Fibroblast of the aortic adventitia (primary cell): ENCODE measurements at places on chromosomes 6 and 20.

- no peak for DNase-seq
Observed at GRCh38 chr20:56362833-56363413, 4.1 kb downstream of the FAM210B start.

DNA sequence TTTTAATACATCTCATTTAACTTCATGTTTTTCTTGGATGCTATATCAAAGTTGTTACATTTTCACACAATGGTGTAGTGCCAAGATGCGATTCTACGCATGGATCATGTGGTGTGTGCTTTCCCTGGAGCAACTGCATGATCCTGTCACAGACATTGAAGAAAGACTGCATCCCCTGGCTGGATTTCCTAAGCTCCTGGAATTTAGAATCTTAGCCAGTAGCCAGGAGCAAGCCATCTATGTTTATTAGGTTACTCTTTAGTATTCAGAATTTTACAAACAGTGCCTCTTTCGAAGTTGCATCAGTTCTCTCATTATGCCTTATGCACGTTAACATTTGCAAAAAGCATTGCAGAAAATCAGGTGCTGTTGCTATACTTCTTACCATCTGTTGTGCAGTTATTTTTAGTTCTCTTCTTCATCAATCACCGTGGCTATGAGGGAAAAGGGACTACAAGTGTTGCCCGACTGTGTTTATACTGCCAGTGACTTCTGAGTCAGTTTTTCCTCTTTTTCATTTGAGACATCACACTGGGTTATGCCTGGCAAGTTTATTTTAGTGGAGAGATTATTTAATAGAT, 584.2 kb downstream of the BCKDHB start:
- peak; percentile 75 for DNase-seq

GRCh38 chr6:143803769-143804568, 39.2 kb upstream of the LTV1 start:
- DNase-seq, result no peak

GRCh38 chr20:58331961-58332551, 22.5 kb downstream of the RAB22A start:
- DNase-seq, result no peak

DNA sequence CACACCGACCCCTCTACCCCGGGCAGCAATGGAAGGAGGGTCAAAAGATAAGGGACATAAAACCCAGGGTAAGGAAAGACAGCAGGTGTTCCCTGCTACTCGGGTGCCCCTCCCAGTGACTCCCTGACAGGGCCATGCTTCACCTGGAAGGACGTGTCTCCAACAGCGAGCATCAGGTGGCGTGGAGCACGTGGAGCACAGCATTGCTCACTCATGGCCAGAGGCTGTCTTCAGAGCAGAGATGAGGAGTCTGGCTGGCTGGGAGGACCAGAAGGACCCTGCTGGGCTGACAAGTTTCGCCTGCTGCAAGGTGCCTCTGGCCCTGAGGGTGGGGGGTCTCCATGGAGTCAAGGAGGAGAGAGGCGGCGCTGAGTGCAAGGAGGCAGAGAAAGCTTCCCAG, 15.3 kb upstream of the CDH22 start:
- DNase-seq, result no peak

DNA sequence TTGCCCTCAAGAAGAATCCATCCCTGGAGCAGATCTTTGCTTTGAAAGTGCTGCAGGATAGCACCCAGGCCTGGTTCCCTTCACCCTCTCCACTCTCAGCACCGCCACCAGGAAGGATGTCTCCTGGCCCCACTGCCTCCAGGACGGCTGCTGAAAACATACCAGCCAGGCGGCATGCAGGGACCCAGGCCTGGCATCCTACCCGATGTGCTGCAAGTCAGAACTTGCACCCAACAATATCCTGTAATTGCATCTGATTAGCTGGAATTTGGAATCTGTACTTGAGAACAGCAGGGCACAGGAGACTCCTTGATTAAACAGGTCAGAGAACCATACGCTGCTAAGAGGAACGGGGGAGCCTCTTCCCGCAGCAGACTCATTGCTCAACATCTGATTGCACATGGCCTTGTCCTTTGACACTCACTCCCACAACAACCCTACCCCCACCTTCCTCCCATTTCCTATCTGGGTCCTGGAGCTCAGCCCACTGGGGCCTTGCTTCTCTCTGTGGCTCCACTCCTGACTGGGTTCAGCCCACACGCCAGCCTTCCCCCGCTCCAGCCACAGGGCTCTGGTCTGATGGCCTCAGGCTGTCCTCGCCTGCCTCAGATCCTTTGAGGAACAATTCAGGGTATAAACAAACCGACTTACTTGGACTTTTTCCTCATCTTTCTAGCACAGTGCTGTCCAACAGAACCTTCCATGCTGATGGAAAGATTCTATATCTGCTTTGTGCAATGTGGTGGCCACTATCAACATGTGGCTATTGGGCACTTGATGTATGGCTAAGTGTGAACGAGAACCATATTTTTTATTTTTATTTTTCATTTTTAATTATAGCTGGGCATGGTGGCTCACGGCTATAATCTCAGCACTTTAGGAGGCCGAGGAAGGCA, 78.0 kb downstream of the FGD2 start:
- DNase-seq, result peak; percentile 50

- peak; percentile 79 for DNase-seq
Observed at GRCh38 chr6:118283766-118284165, 264.3 kb upstream of the PLN start.

DNA sequence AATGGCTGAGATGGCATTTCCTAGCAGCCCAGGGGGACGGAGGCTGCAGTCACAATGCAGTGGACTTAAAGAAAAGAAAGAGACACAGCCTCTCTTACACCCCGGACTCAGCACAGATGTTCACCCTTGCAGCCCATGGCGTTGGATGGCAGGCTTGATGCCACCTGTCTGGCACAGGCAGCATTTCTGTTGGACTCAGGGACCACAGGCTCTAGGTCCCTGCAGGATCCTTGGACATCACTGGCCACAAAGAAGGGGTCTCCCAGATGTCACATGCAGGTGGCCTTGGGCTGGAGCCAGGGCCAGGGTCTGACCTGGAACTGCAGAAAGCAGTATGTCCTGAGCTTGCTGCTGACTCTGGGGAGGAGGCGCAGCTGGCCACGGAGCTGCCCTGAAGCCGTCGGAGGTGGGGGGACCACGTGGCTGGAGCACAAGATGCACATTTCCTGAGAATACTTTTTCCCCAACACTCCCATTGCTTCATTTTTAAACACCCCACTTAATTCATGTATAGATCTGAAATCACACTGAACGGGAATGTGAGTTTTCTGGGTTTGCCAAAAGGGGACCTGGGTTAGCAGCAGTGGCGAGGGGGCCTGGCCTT, 102.3 kb upstream of the SULF2 start:
- no peak for DNase-seq

DNA sequence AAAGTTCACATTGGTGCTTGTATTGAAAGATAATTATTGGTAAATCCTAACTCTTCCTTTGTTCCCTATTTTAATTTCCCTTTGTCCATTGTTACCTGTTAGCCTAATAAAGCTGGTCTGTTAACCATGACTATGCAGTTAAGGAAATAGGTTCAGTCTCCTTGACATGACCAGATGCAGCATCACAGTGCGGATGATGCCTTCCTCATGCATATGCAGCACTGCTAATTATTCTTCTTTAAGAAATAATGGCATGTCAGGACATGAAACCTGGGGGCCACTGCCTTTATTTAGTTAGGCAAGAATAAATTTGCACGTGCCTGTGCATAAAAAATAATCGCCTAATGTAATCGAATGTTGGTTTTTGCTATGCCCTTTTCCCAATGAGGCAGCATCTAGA, 16.5 kb downstream of the PBOV1 start:
- DNase-seq, result no peak

DNA sequence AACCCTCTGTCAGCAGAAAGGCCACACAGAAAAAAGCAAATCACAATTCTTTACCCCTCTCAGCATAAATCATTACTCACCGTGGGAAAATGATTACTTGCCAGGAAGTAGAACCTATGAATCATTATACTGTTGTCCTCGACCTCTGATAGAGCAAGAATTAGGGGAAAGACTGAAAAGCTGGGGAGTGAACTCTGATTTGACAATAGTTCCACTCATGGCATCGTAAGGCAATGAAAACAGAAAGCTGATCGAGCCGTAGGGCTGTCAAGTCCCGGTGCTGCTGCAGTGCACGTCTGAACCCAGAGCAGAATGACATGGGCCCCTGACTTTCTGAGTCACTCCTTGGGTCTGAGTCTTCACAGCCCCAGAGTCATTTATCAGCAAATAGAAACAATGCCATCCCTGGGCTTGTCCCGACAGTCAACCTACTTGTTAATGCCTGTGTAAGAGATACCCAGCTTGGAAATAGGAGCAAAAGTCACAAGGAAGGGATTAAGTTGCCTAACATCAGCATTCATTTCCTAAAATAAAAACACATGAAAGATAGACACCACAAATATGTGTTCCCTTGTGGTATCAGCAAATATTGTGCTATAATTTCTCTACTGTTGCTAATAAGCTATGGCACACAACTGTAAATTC, 224.8 kb upstream of the MARCKS start:
- DNase-seq, result peak; percentile 94

DNA sequence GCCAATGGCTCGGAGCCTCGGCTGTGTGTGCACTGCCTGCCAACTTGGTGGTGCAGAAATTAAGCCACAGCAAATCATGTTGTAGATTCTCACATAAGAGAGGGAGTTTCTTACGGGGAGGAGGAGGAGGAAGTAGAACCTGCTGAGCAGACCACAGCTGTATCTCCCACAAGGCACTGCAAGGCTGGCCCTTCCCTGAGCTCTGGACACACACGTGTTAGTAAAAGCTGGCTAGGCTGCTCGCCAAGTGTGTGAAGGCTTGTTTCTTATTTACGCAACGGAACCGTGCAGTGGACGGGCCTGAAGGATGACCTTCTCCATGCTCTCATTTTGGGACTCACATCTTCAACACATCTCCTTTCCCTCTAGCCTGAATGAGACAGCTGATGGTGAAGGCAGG, 15.7 kb upstream of the QKI start:
- no peak for DNase-seq

- DNase-seq, result peak; percentile 2
Observed at GRCh38 chr6:84920021-84920420, 155.6 kb upstream of the TBX18 start.

DNA sequence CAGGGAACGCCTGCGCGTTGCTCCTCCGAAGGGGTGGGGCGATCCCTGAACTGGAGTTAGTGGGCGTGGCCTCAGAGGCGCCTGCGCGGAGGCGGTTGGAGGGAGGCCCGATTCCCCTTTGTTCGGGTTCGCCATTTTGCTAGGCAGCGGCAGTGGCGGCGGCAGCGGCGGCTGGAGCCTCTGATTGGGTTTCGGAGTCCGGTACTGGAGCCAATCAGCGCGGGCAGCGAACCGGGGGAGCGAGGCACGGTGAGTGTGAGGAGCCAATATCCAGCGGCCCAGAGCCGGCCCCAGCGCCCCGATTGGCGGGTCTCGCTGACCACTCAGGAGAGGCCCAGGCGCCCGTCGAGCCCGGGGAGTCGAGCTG, at the start of gene NFYA:
NFYA (plus strand) TSS at position 139 of the 367 bp plus-strand sequence. CDS start 6,116 bp downstream, outside the sequence.
- DNase-seq, result no peak

- DNase-seq, result no peak
Observed at GRCh38 chr6:144321839-144322591, 36.9 kb downstream of the UTRN start.

- peak; percentile 84 for DNase-seq
Observed at GRCh38 chr6:16764188-16764950, 3.1 kb upstream of the ATXN1 start.

DNA sequence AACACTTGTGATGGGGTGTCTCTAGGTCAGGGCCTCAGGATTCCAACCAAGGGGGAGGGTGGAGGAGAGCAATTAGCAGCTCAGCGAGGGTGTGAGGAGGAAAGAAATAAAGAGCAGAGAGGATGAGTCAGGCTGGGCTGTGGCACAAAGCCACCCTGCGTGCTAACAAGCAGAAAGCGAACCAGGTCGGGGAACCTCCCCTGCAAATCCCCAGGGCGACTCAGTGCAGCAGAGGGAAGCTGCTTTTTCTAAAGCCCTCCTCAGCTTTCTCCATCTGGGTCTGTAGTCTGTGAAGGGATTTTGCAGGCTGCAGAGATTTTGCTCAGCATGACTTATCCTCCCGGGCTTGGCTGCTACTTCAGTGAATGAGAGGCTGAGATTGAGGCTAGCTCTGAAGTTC, 6.6 kb upstream of the SPO11 start:
- DNase-seq, result peak; percentile 56

- DNase-seq, result no peak
Observed at GRCh38 chr6:44037847-44038542, 89.3 kb downstream of the MRPL14 start.

- DNase-seq, result no peak
Observed at GRCh38 chr6:169811521-169812256, 60.3 kb downstream of the ERMARD start.

DNA sequence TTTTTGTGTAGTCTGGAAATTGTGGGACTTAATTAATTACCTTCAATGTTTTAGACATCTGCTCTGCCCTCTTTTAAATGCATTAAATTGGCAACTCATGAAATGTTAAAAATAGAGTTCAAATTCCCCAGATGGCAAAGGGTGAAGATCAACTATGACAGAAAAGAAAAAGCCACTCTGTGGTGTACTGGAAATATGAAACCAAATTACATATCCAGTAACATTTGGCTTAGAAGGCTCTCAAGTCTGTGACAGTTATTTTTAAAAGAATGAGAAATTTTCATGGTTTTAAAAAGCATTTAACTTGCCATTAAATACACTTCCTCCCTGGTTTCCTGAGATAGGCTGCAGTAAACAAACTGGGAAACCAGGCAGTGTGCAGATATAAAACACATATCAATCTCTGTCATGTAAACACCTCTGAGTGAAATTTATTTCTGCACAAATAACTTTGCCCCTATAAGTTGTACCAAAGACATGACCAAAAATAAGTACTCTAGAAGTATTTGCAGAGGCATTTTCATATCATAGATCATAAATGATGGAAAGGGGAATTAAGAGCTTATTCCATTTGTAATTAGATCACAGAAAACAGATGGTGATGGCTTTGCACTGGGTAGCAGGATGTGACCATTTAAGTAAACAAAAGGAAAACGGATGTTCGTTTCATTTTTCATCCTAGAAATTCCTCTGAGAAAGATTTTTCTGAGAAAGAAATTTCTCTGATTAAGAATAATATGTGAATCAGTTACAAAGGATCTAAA, 360.1 kb downstream of the SAMD5 start:
- DNase-seq, result no peak

GRCh38 chr6:75619230-75619899, 17.7 kb downstream of the SENP6 start:
- no peak for DNase-seq
